Right renal cortex interstitium (tissue), 3 donors: ENCODE measurements at places on chromosomes 3 and 15. TPM values are rescaled to one million over a fixed set of nuclear protein-coding genes. Genes with fewer than 3 reads are reported as not detected.

KLHL6 gene
- polyA plus RNA-seq: 1.2 TPM

NOX5 gene
- 0.43 TPM for polyA plus RNA-seq

AP3B2 gene
- polyA plus RNA-seq: 2.1 TPM

PRTG gene
- 12.3 TPM for polyA plus RNA-seq

ZNF35 gene
- 10.4 TPM for polyA plus RNA-seq

PIF1 gene
- 5.7 TPM for polyA plus RNA-seq

GRCh38 chr15:27353856-27354255 is 382.9 kb downstream of the GABRG3 start:
- DNase-seq: no peak

DNA sequence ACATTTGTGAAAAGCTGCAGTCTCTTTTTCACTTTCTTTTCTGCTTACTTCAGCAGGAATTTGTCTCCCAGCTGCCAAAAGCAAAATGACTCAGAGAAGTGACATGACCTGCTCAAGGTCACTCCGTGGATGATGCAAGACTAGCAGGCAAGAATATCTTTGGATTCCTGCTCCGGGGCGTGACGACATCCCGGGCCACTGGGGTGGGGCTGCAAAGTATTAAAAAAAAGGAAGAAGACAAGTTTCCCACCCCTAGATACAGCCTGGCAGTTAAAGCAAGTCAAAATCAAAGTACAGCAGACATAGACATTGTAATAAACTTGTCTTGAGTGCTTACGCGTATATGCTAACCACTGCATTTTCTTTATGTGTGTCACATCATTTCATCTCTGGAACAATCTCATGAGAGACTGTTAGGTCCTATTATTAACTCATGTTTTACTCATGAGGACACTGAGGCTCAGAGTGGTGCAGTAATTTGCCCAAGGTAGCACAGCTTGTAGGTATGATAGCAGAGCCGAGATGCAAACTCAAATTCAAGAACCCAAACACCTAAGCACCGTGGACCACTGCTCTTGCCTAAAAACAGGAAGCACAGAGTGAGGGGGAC is 485.2 kb upstream of the PROK2 start:
- DNase-seq: no peak

DNA sequence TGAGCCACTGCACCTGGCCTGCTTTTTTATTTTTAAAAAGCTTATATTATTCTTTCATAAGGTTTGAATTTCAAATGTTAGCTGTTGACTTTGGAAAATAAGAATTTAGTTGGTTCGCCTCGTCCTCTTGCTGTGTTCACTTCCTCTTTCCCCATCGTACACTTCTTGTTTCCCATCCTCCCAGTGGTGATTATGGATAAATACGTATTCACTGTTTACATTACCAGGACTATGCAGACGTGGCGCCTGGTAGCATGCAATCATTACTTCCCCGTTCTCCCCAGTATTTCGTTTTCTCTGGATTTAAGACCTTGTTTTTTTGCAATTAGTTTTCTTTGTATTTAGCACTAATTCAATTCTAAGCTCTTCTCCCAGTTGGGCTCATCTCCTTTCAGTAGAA is 70.1 kb downstream of the LMLN start:
- no peak for DNase-seq

DNA sequence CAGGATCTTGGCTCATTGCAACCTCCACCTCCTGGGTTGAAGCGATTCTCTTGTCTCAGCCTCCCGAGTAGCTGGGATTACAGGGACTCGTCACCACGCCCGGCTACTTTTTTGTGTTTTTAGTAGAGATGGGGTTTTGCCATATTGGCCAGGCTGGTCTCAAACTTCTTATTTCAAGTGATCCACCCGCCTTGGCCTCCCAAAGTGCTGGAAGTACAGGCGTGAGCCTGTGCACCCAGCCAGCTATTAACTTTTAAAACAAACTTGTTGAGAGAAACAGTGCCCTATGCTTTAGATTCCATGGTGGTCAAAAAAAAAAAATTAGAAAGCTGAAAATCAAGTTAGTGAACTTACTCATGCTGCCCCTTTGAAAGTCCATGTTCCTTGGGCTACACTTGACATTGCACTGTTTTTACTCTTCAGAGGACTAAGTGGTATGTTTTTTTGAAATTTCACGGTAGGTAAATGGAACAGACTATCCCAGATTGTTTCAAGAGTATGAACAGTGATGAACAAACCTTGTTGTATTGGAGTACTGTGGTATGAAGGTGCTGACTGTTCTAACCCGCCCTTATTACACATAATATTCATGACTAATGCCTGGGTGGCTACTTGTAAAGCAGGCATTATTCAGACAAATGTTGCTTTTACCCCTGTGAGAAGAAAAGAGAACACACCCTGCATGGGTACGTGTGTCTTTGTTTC is 206.9 kb downstream of the KLHL25 start:
- no peak for DNase-seq

DNA sequence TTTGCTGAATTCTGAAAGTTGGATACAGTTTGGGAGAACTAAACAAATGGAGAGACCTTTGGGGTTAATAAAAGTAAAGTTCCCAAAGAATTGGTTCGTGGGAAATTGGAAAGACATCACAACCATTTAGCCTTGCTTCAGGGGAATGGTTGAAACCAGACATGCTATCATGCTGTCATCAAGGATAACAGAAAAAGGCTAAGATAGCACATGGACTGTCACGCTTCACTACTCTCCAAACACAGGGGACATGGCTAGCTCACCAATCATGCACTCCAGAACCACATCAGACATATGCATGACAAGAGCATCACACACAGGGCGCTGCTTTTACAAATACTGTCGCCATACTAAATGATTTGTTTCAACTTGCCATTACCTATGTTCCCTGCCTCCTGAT is 671.7 kb upstream of the ROBO1 start:
- no peak for DNase-seq

- DNase-seq: no peak
Observed at GRCh38 chr3:56725175-56725574, 42.1 kb upstream of the TASOR start.

- DNase-seq: no peak
Observed at GRCh38 chr15:84035399-84035766, 200.2 kb upstream of the GOLGA6L4 start.

GRCh38 chr3:80355144-80355543 is 587.3 kb upstream of the ROBO1 start:
- no peak for DNase-seq

DNA sequence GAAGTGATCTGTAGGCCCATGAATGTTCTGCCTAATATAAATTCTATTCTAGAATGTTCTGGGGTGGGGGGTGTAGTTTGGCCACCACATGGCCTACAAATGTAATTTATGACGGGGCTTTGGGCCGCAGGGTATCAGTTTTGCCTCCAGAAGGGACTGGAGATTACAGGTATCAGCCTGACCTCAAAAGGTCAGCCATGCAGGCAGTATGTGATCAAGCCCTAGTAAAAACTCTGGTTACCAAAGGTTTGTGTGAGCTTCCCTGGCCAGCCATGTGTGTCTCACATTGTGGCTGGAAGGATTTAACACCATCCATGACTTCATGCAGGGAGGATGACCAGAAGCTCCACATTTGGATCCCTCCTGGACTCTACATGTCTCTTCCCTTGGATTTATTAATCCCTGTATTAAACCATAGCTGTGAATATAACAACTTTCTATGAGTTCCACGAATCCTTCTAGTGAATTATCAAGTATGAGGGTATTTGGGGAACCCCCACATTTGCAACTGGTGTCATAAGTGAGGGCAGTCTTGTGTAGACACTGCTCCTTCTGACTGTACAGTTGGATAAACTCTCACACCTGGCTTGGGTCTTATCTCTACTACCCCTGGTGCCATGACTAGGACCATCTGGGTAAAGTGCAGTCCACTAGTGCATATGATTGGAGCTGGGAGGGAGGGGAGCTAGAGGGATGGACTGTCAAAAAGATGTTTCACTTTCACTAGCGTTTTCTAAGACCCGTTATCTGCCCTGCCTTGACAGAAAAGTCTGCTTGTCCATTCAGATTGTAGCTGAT is 50.0 kb upstream of the RFX7 start:
- DNase-seq: no peak

DNA sequence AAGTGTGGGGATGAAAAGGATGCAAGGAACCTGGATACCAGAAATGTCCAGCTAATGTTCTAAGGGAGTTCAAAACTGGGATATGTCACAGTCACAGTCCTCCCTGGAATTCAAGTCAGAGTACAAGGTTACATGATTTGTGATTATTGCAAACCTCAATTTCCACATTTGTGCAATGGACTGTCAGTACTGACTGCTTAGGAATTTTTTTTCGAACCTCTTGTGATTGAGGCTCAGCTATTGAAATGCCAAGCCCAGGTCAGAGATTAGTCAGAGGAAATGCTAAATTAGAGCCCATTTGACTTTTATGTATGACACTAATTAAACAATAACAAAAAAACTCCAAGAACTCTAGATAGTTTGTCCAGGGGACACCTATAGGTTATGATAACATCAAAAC is 210.2 kb downstream of the THSD4 start:
- no peak for DNase-seq

DNA sequence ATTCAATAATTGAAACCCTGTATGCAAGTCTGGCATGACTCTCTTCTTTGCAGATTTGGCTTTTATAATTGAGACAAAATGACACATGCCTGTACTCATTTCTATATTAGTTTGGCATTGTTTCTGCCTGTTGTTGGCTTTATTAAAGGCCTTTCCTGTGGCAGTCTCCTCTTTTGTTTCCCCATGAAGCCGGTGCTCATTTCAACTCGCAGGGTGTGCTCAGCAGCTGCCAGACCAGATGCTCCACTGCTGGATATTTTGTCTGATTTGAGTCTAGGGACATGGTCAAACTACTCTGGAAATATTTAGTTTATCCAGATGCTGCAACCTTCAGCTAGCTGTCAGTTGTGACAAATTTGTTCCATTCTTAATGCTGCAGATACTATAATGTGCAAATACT is 445.3 kb downstream of the NAALADL2 start:
- DNase-seq: no peak

DNA sequence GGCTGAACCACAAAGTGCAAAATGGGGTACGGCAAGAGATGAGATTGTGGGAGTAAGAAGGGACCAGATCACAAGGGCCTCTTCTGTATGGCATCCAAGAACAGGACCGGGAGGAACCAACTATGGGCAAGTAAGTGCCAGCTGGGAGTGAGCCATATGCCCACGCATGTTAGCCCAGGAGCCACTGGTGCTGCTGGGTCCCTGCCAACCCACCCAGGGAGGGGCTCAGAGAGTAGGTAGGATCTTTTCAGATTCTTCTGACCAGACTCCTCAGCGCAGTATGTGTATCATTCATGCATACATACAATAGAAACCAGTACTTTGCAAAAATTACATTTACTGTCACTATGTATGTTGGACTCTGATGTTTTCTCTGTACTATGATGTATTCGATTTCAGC is 54.0 kb downstream of the RAB11A start:
- DNase-seq: no peak

DNA sequence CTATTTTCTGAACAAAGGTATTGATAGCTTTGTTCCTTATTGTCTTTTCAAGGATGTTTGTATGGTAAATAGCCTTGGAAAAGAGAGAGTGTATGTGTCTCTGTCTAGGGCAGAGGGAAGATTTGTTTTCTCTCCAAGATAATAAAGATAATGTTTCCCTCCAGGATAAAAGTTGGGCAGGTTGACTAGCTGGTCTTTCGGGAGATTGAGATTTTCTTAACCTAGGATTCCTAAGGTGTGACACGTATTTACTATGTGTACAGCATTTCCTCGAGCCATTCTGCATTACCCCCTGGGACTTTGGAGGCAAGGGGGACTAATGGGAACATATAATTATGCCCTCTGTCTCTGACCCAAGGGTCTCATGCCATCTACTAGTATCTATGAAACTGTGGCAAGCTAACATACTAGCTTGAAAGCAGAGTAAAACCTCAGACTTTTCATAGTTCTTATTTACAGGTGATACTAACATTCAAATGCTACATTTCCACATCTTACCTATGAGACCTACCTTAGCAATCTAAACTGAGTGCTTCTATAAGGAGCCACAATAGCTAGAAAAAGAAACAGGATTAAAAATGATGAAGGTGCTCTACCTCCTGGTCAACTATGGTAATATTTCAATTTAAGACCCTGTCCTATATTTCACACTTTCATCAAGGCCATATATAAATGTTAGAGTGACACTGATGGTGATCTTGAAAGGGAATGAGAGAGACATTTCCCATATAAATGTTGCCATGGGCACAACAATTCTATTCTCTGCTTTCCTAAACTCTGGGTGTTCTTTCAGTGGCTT is 252.9 kb upstream of the CBLB start:
- no peak for DNase-seq

GRCh38 chr3:129606636-129607390 is at the start of gene PLXND1:
TSS of gene PLXND1 (minus strand) at chr3:129606676. CDS start at chr3:129606639, 37 bp downstream.
- no peak for DNase-seq

DNA sequence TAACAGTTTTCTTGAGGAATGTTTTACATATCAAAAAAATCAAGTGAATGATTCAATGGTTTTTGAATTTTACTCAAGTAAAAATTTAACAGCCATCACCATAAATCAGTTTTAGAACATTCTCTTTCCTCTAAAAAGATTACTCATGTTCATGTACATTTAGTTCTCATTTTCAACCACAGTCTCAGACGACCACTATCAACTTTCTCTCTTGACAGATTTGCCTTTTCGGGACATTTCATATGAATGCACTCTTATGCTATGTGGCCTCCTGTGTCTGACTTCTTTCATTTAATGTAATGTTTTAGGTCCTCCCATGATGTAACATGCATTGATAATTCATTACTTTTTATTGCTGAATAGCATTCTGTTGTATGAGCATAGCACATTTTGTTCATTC is 309.3 kb upstream of the PLSCR5 start:
- no peak for DNase-seq

- no peak for DNase-seq
Observed at GRCh38 chr15:101499863-101500713, 10.6 kb upstream of the PCSK6 start.

DNA sequence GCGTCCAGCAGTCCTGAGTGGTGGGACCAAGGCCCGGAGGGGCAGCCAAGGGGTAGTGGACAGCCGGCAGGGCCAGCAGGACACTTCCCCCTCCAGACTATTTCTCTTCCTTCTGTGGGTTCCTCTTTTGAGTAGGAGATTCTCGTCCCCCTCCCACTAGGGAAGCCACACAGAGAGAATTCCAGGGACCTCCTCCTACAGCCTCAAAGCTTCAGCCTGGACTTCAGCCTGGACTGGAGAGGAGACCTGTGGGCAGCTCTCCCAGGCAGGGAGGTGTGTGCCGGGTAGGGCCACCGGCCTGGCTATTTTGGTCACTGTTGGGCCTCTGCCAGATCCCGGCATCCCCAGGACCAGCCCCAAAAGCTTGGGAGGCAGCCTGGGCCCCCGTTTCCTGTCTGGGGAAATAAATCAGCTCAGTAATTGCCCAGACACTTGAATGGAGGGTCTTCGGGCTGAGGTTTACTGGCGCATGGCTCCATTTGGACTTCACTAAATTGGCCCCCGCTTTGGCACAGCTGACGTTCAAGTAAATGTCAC is 1.3 kb downstream of the SLC6A6 start:
- no peak for DNase-seq

DNA sequence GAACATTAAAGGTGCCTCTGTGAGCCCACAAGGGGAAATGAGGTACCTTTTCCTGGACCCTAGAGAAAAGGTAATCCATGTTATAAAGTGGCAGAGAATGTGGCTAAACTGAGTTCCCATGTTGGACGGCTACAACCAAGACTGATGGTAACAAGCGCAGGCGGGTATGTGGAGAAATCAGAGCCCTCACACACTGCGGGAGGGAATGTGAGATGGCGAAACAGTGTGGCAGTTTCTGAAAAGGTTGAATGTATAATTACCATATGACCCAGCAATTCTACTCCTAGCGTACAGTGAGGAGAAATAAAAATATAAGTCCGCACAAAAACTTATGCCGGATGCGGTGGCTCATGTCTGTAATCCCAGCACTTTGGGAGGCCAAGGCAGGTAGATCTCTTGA is 24.1 kb upstream of the SHISA5 start:
- no peak for DNase-seq
